ENCODE measurements at places on chromosomes 3 and 15.

GRCh38 chr15:81254277-81254915 lies 57.7 kb downstream of the IL16 start:
- no peak for DNase-seq

GRCh38 chr15:40064231-40064894 lies 25.4 kb upstream of the SRP14 start:
- DNase-seq, result no peak

DNA sequence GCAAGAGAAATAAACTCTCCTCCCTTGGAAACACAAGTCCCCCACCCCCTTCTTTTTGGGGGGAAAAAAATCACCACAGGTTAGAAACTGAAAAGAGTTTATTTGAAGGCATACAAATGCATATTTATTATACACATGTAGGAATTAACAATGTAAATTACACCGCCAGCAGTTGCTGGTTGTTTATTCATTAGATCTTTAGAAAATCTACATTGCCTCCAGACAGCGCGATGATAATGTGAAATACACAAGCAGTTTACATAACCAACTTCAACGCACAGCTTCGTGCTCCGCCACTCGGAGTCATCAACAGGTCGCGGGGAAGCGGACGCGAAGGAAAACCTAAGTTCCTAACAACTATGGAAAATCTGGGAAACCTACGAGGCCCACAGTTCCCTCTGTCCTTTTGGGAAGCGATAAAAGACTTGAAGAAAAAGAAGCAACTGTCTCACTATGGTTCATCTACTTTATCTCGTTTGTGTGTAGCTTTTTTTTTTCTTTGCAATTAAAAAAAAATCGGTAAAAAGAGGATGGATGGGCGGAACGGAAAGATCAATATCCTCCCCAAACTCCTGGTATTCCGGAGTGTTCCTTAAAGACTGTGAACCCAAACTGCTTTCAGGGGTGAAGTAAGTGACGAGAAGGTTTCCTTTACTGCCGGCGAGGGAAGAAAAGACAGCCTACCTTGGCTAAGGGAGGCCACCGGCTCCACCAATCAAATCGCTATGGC lies 8.4 kb upstream of the FOXB1 start:
- no peak for DNase-seq

DNA sequence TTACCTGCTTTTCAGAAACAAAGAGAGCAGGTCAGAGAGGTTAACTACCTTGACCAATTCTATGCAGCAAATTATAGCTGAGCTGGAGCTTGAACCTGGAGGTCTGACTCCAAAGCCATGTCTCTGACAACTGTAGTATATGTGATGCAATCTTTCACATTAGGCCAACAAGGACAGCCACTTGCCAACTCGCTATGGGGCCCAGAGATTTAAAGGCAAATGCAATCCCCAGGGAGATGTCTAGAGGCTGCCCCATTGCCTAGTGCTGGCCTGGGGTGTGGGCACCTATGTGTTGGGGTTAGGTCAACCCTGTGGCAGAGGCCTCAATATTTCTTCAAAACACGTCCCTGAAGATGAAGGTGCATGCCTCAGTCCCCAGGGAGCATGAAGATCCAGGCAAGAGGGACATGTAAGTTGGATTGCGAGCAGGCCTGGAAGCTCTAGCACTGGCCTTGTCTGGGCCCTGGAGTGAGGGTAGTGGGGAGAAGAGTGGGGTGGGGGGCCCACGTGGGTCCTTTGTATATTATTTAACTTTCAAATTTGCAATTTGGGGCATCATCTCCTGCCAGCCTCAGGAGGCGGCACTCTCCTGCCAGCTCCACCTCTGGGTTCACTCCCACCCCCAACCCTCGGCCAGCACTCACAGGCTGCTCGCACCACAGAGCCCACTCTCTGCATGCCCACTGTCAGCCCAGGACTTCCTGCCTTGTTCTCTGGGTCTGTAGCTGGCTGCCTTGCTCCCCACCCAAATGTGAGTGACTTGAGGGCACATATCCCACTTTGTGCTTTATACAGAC lies 64.3 kb downstream of the SLC12A8 start:
- no peak for DNase-seq

DNA sequence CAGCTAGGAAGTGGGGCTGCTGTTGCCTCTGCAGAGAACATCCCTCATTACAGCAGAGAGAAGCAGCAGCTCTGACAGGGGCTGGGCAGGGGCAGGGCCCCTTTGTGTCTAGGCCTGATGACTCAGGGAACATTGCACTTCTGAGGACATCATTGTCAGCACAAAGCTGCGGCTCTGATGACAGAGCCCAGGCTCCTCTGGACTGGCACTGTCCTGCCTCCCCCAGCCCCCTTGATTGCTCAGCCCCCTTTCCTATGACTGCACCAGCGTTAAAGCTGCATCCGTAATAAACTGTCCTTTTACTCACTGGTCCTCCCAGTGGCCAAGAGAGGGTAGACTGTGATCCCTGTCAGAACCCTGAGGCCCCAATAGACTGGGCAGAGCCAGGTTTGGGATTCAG lies 18.3 kb downstream of the TRH start:
- no peak for DNase-seq

GRCh38 chr3:110902453-110903085 lies 169.0 kb upstream of the NECTIN3 start:
- no peak for DNase-seq

GRCh38 chr3:43001094-43001553 lies 22.0 kb downstream of the GASK1A start:
- peak; percentile 87 for DNase-seq

DNA sequence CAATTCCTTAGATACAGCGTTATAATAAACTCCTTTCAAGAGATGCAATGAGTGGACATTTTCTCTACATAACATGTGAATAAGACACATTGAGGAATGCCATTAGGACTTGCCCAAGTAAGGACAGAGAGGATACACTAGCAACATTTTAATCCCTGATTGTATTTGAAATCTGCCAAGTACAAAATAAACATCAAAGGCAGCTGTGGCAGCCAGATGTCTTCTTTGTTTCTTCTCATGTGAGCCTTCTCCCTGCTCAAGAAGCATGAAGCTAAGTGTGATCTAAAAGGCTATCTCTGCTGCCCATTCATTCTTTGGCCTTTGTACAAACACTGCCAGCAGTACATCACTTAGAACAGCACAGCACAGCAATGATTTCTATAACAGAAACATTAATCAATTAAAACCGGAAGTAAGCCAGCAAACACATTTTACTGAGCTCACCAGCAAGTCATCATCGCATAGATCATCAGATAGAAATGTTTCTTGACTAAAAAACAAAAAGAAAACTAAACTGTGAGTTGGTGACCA lies 364.0 kb downstream of the CNTN6 start:
- DNase-seq, result no peak

DNA sequence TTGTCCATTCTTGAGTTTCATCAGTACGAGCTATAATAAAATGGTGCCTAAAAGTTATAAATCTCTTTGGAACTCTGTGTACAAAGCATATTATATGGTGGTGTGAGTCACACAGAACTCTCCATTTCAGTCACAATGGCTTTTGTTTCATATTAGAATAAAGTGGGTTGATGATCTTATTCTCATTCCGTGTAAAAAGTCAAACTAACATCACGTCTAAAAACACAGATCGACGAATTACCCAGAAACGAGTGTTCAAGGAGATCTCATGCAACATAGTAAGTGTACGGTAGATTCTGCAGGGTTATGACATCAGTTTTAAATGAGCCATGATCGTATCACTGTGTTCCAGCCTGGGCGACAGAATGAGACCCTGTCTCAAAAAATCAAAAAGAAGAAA lies 122.4 kb downstream of the FOXP1 start:
- DNase-seq, result no peak

DNA sequence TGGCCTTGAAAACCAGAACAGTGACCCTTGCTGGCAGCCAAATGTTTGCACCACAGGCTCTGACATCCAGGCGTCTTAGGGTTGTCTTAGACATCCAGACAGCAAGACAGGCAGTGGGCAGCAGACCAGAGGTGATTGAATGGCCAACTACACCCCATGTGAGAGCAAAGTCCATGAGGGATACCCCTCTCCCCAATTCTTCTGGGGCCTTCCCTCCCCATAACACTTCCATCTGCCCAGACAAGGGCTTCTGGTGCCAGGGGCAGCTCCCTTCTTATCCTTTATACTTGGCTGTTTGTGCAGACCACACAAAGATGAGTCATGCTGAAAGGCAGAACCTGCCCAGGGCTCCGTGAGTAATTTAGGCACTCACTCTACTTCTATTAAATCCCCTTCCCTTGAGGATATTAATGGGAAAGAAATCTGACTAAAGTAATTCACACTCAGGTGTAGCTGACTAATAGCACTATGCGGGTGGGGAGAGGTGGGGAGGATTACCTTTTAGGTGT lies 257.9 kb downstream of the UACA start:
- DNase-seq, result no peak

GRCh38 chr3:23711916-23712494 lies 93.8 kb upstream of the UBE2E1 start:
- DNase-seq, result no peak

- DNase-seq, result no peak
Measured at GRCh38 chr3:45597171-45597570, 2.6 kb downstream of the LIMD1 start.

DNA sequence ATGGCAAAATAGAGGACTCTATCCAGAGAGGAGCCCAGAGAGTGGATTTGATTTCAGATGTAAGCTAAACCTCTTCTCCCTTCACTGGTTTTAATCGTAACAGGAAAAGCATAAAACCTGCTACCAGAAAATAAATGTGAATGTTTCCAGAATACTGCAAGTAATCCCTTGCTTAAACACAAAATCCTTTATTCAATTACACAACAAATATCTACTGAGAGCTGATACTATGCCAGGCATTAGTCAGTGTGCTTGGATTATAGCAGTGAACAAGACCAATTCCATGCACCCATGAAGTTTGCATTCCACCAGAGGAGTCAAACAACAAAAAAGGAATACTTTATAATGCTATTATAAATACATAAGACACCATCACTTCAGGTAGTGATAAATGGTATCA lies 15.1 kb downstream of the AVEN start:
- DNase-seq, result no peak

GRCh38 chr3:188067932-188068331 lies 86.0 kb upstream of the LPP start:
- no peak for DNase-seq

DNA sequence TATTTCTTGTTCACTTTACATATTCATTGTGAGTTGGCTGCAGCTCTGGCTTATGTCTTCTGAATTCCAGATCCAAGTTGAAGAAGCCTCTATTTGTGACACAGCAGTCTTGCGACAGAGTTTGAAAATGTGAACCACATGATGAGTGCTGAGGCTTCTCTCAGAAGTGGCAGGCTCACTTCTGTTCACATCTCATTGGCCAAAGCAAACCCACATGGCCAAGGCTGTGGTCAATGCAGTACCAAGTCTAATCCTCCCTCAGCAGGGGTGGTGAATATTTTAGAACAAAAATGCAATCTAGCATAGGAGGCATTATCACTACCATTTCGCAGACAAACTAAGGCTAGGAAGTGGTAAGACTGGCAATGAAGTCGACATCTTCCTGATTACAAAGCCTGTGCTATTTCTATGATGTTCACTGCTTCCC lies 45.2 kb downstream of the CDCP1 start:
- DNase-seq, result no peak

GRCh38 chr3:187823746-187824145 lies 78.5 kb upstream of the BCL6 start:
- DNase-seq, result no peak

DNA sequence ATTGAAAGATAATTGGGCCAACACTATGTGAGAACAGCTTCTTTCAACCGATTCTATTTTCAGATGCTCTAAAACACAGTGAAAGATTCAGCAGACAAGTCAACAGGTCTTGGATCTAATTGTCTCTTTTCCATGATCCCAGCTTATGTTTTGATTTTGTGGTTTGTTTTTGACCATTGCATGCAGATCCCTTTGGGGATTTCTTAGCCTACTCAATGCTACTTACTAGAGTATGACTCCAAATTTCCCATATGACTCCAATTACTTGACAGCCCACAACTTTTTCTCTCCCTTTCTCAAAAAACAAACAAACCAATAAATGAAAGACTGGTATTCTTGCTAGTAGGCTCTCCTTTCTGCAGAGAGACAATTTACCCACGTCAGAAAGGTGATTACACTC lies 67.1 kb downstream of the KCNH8 start:
- no peak for DNase-seq

- peak; percentile 18 for DNase-seq
Measured at GRCh38 chr15:61393949-61394348, 164.8 kb upstream of the RORA start.

GRCh38 chr3:141336672-141337522 lies 31.4 kb upstream of the ZBTB38 start:
- no peak for DNase-seq

DNA sequence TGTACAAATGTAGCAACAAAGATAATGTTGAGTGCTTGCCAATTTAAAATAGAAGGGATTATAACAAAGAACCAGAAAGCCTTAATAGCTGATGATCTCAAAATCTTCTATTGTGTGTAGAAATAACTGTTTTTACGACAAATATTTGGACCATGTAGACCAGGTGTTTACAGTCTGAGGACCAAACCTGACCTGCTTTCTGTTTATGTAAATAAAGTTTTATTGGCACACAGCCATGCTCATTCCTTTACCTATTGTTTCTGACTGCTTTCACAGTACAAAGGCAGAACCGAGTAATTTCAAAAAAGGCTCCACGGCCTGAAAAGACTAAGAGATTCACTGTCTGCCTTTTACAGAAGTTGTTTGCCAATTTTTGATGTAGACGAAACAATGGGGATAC lies 91.8 kb downstream of the GOLIM4 start:
- DNase-seq, result no peak

GRCh38 chr3:192858849-192859585 lies 58.6 kb downstream of the MB21D2 start:
- DNase-seq, result no peak

DNA sequence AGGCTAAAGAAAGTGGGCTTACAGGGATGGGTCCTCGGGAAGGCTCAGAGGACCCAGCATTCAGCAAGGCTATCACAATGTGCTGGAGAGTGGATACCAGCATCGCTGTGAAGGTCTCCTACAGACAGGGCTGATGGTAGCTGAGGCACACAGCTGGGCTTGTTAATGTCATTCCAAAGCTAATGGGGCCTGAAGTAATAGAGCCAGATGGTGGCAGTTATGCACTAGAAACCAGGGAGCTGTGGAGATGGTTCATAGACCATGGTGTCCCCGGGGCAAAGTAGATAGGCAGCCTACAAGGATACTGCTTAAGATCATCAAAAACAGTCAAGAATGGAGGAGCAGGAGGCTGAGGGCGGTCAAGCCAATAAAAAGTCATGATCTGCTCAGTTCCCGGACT lies 24.8 kb upstream of the BOC start:
- DNase-seq, result no peak

DNA sequence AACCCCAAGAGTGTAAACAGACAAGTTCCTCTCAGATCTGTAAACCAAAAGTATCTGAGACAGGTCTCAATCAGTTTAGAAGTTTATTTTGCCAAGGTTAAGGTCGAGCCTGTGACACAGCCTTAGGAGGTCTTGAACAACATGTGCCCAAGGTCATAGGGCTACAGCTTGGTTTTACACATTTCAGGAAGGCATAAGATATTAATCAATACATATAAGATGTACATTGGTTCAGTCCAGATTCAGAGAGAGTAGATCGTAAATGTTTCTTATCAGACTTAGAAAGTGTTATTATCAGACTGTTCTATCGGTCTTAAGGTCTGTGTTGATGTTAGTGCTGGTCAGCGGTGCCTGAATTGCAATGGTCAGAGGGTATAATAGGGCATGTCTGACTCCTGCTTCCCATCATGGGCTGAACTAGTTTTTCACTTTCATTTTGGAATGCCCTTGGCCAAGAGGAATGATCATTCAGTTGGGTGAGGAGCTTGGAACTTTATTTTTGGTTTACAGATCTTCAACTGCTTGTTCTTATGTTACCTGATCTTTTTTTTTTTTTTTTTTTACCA lies 27.0 kb upstream of the MFGE8 start:
- DNase-seq, result no peak

- DNase-seq, result peak; percentile 93
Measured at GRCh38 chr15:64507293-64507802, 47.0 kb downstream of the ZNF609 start.
